ENCODE measurements at places on chromosomes 4 and X. TPM values are rescaled to one million over a fixed set of nuclear protein-coding genes. Genes with fewer than 3 reads are reported as not detected.

DNA sequence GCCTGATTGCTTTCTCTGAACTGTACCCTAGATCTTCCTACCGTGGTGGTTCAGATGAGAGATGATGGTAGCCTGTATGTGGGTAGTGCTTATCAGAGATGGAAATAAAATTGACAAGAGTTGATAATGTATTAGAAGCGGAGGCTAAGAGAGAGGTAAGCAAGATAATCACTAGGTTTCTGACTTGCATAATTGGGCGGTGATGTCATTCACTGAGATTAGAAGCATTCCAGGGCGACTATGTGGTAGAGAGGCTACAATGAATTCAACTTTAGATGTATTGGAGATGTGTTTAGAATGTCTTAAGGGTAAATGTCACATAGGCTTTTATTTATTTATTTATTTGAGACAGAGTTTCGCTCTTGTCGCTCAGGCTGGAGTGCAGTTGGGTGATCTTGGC lies 415 bp upstream of the TENM3 start:
- DNase-seq = no peak

DNA sequence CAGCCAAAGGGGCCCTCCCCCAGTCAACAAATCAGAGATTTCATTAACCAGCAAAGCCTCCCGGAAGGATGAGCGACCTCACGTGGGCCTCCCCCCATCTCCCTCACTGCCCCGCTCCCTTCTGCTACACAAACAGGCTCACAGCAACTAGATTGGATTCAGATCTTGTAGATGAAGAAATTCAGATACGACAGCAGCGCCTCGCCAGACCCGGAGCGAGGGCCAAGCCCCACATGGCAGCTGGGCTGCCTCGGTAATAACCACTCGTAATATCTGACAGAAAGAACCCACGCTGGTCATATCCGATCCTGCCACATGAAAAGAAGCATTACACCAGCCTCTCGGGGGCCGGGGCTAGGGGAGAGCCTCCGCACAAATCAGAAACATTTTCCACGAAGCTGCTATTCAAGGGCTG lies 581.3 kb downstream of the BCOR start:
- no peak for DNase-seq

DNA sequence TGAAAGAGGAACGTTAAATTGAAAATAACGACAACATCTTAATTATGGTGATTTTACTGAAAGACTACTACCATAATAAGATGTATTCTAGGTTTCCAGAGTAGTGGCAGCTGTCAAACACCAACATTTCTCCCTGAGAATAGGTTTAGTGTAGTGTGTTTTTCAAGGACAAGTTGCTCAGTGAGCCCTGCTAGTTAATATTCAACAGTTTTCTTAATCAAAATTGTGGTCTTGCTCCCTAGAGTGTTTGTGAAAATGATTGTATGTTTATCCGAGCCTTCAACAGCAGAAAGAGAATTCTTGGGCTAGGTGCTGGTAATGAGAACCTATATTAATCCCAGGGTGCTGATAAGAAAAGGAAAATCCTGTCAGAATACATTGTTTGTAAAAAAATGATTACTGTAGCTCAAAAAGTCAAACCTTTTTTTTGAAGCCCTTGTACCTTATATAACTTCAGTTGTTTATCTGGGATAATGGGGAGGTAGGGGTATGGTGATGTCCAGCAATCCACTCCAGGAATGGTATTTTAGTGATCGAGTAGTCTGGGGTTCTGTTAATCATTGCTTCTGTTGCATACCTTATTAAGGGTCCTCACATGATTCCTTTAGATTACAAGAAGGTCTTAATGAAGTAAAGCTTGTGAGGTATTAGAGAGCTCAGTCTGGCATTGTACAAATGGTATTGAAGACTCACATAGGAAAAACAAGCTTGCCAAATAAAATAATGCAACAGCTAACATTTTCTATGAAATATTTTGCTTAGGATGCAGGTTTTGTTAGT lies 110.7 kb downstream of the CCSER1 start:
- DNase-seq = no peak

The SLC25A4 gene
- total RNA-seq = 14.7 TPM

The PROM1 gene
- 43.0 TPM for total RNA-seq

Data from neural progenitor cell (in vitro differentiated cells).